ENCODE measurements at places on chromosomes 5 and 9. TPM values are rescaled to one million over a fixed set of nuclear protein-coding genes. Genes with fewer than 3 reads are reported as not detected.

SHISAL2B gene
- not detected for total RNA-seq

OBP2B gene
- total RNA-seq: not detected

MAP3K1 gene
- 8.3 TPM for total RNA-seq

ACTBL2 gene
- total RNA-seq: not detected

PPP3R2 gene
- total RNA-seq: not detected

CTNND2 gene
- total RNA-seq: 2.1 TPM

PRPF4 gene
- 17.2 TPM for total RNA-seq

PIP5K1B gene
- 0.42 TPM for total RNA-seq

CD72 gene
- total RNA-seq: 2.2 TPM

ZBTB34 gene
- 10.4 TPM for total RNA-seq

CNTNAP3 gene
- 57.0 TPM for total RNA-seq

PRDM9 gene
- not detected for total RNA-seq

PAPPA gene
- total RNA-seq: 3.8 TPM

TSSK1B gene
- total RNA-seq: not detected

NR5A1 gene
- total RNA-seq: 0.17 TPM

RUSC2 gene
- total RNA-seq: 91.2 TPM

SUSD1 gene
- total RNA-seq: 5.5 TPM
